ENCODE measurements at places on chromosomes 1 and 21. TPM values are rescaled to one million over a fixed set of nuclear protein-coding genes. Genes with fewer than 3 reads are reported as not detected.

DNA sequence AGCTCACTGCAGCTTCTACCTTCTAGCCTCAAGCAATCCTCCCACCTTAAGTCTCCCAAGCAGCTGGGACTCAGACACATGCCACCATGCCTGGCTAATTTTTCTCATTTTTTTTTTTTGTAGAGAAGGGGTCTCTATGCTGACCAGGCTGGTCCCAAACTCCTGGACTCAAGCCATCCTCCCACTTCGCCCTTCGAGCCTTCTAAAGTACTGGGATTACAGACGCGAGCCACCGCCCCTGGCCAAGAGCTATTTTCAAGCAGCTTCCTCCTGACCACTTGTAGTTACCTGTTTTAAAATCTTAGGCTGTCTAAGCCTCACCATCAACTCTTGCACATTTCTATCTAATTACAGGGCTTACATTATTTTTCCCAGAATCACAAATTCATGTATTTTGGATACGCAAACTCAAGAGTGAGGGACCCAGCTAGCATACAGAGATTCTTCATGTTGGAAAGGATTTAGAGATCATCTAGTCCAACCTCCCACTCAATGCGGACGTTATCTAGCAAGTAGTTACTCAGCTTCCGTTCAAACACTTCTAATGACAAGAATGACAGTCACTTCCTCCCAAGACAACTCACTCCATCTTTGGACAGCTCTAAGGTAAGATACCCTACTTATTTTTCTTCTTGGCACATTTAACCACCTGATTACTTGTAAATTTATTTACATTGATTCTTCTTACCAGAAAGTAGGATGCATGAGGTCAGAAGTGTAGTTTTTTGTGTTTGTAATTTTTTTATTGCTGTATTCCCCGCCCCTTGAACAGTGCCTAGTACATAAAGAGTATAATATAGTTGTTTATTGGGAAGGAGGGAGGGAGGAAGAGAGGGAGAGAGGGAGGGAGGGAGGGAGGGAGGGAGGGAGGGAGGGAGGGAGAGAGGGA is 65.4 kb downstream of the LUZP1 start:
- peak; percentile 61 for DNase-seq

DNA sequence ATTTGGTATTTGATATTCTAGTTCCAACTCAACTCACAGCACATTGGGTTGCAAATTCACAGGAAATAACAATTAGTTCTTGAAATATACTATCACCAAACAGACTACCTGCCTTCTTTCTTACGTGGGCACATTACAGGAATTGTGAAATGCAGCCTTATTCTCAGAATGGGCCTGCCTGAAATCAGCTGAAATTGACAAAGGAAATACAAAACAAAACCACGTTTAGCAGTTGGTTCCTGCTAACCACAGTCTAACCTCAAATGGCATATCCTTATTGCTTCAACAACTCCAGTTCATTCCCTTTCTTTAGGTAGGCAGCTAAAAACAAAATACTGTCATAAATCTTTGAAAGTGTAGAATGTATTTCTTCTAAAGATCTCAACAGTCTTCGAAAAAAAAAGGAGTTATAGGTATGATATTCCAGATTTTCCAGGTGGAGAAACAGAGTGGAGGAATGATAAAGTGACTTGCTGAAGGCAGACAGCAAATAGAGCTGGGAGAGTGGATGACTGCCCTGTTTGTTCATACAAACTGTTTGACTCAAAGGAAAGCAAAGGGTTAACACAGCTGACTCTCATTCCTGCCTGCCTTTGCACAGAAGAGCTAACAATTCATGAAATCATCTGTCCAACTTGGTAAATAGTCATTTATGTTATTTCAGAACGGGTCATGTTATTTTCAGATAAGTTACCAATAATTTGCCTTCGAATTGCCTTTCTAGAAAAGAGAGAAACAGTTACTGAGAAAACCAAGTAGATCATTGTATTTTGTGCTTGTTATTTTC is 1.6 kb upstream of the GREM2 start:
- no peak for DNase-seq

DNA sequence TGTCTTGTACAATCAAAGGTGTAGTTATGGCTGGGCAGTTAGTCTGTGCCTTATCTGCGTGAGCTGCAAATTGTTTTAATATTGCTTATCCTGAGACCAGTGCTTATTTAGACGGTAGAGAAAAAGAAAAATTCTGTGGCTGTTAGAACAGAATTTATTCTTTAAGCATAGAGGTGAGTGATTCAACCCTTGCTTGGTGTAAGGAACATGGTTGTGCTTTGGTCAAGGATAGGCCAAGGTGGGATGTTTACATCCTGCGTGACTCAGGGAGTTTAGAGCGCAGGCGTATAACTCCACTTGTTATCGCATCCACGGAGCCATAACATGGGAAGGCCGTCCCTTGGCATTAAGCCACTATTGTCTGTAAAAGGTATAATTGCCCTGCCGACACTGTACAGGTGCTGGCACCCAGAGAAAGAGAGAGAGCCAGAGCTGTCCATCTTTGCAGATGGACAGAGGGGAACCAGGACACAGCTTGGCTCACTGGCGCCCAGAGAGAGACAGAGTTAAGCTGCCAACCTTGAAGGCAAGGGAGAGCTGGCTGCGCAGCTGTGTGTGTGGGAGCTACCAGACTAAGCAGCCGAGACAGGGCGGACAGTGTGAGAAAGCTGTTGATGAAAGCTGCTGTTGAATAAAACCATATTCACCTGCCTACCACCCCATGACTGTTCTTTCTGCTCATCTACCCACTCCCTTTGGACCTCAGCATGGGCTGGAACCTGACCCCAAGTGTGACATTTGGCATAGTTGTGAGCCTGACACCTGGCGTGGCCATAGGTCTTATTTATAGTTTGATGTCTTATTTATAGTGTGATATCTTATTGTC is 200.4 kb downstream of the DYRK1A start:
- no peak for DNase-seq

DNA sequence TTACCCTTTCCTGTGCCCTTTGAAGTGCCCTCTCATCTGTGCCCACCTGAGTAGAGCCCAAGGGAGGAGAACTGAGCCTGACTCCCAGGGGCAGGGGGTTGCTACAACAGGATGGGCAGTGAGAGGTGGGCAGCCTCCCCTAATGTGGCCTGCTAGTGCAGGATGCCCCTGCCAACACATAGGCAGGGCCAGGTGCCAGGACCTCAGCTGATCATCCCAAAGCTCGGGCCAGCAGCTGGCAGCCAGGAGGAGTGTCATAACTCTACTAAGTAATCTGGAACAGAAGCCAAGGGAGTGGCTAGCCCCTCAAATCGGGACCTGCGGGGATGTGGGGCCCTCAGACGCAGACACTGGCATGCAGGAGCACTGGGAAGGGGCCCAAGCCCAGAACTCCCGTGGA is 208.8 kb upstream of the RAB4A start:
- no peak for DNase-seq

DNA sequence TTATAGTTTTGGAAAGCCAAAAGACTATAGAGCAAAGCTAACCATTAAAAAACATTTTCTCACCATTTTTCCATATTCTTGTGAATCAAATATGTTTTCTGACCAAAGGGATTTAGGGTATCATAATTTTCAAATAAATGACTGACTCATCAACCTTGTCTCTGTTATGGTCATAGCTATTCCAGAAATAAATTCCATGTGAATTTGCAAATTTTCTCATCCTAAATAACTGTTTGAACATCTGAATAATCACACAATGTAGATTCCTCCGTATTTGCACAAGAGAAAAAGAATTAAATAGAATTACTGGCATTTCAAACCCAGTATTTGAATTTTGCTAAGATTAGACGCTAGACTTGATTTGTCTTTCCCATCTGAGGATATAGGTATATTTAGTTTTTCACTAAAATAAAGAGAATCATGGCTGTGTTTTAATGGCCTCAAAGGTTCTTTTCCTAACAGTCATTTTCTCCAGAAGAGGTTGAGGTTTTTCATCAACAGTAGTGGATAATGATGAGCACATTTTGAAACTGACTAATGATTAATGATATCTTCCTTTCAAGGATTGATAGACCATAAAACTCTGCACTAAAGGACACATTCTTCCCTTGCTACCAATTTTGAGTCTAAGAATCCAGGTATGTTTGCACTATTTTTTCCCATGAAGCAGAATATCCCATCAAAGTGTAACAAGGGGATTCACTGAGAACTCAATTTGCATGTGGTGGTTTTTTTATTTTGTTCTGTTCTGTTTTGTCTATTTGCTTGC is 9.5 kb upstream of the DUSP23 start:
- no peak for DNase-seq

GRCh38 chr1:210342986-210343780 is 14.5 kb downstream of the HHAT start:
- DNase-seq: peak; percentile 68

- no peak for DNase-seq
These were observed 15.9 kb upstream of the SUCO start for GRCh38 chr1:172517081-172517480.

GRCh38 chr1:30335389-30335996 is 387.9 kb downstream of the MATN1 start:
- no peak for DNase-seq

DNA sequence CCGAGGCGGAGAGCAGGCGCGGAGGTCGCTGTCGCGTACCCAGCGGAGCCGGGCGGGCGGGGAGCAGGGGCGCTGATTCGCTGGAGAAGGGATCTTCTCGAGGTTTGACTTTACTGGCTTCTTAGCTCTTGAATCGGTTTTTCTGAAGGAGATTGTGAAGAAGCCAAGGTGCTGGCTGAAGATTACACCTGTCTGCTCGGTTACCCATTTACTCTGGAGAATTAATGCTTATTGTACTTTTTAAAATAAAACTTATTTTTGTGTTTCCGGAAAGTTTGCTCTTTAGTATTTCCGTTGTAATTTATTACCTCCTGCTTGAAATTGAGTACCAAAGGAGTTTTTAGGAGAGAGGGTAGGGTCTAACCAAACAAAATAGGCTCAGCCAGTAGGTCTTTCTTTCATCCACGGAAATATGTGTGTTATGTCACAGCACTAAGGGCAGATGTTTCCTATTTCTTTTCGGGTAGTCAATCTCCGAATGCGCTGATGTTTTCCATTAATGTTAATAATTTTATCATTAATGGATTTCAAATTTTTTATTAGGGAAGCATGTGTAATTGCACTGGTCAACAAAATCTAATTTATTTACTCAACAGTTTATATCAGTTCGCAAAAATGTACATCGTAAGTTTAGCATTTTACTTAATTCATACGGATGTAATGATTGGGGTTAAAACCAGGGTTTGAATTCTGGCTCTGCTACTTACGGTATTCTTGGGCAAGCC is 510 bp upstream of the GNG5 start:
- DNase-seq: no peak

DNA sequence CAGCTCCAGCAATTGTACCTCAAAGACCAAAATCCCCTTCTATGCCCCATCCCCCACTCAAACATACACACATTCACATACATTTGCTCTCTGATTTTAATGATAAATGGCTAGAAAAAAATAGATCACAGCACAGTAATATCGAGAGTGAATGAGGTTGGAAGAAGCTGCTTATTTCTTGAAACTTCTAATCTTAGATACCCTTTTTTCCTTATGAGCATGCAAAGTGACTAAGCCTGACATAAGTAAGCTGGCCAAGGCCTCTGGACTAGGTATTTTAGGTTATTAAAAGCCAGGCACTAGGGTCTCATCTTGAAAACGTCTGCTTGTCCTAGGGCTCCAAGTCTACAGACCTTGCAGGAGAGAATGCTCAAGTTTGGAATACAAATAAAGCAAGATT is 133.6 kb downstream of the TGFBR3 start:
- no peak for DNase-seq

- peak; percentile 60 for DNase-seq
These were observed 23.2 kb upstream of the ZNF648 start for GRCh38 chr1:182084487-182085316.

DNA sequence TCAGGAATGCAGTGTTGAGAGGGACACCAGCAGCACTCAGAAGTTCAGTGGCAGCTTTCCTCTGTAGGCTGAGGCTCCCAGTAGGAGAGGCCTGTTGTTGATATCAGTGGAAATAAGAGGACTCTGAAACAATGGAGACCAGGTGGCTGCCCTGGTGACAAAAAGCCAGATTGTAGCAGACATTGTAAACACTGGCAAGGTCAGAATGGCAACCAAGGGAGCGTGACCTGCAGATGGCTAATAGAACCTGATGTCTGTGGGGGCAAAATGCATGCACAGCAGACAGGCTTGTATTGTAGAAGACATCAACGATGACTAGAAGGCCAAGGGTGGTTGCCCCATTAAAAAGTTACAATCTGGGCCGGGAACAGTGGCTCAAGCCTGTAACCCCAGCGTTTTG is 53.1 kb upstream of the GPR37L1 start:
- no peak for DNase-seq

GRCh38 chr1:153777648-153778047 is 2.4 kb downstream of the SLC27A3 start:
- no peak for DNase-seq

DNA sequence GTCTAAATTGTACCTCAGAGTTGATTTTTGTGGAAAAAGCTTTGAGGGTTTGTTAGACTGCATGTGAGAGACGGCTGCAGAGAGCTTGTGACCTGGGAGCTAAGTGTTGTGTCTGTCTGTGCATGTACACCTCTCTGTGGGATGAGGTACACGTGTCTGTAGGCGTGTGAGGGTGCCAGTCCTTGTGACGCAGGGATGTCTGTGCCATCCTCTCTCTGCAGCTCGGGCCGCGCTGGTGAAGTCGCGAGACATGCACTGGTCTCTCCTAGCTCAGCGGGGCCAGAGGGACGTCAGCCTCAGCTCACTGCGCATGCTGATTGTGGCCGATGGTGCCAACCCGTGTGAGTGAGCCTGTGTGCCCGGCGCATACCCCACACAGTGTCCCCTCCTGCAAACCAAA is 66.6 kb downstream of the S100B start:
- DNase-seq: no peak

GRCh38 chr1:34415140-34415539 is 238.4 kb downstream of the C1orf94 start:
- DNase-seq: no peak

- DNase-seq: no peak
These were observed 58.5 kb downstream of the STYXL2 start for GRCh38 chr1:167152192-167152876.

DNA sequence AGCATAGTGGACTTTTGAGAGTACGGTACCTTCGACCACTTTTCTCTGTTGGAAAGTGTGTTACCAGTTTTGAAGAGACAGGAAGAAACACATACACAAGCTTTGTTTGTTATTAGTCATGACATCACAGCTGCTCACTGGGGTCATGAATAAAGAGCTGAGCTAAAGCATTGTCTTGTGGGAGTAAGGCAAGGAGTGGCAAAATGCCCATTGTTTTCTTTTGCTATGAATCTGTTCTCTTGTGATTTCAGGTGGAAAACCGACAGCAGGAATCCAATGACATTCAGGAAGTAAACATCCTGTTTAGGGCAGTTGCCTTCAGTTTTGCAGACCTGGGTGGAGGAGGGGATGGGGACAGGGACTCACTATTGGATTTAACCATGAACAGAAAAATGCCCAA is 66.2 kb downstream of the RGL1 start:
- DNase-seq: peak; percentile 66

GRCh38 chr21:32521736-32522355 is 63.5 kb downstream of the TCP10L start:
- DNase-seq: no peak

SUSD4 gene
- 0.05 TPM for total RNA-seq

LCE2B gene
- not detected for total RNA-seq

HSD3B1 gene
- total RNA-seq: not detected

C1orf116 gene
- total RNA-seq: 1.4 TPM

TMEM54 gene
- total RNA-seq: 47.5 TPM

KLHDC8A gene
- not detected for total RNA-seq

TIE1 gene
- total RNA-seq: 3.2 TPM

IL19 gene
- total RNA-seq: not detected

CD1B gene
- total RNA-seq: not detected

SPATA45 gene
- total RNA-seq: not detected

CELA2A gene
- not detected for total RNA-seq

MCOLN2 gene
- 3.9 TPM for total RNA-seq

KRTAP26-1 gene
- total RNA-seq: not detected

CITED4 gene
- 5.3 TPM for total RNA-seq

CYP4A11 gene
- not detected for total RNA-seq

DENND2C gene
- 1.3 TPM for total RNA-seq

SH2D2A gene
- total RNA-seq: 0.09 TPM

All from A172 (cell line).